ENCODE measurements at places on chromosomes 13 and 19. TPM values are rescaled to one million over a fixed set of nuclear protein-coding genes. Genes with fewer than 3 reads are reported as not detected.

DNA sequence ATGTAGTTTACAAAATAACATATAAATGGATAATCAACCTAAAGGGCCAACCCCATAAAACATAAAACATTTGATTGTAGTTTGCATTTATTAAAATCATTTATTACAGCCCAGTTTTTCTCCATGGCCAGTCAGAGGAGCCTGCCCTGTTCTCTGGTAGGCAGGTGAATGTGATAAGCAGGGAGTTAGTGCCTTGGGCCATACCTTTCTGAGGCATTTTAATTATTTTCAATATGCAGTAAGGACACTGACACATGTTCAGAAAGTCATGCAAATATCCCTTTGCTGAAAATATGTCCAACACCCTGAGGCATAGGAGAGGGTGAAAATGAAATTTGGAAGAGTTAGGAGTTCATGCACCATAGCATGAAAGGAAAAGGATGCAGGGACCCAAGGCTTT lies 242.6 kb upstream of the EDNRB start:
- no peak for DNase-seq

Gene HRC
- total RNA-seq: not detected

- DNase-seq: no peak
Observed at GRCh38 chr19:16671652-16672274, 10.8 kb downstream of the TMEM38A start.

DNA sequence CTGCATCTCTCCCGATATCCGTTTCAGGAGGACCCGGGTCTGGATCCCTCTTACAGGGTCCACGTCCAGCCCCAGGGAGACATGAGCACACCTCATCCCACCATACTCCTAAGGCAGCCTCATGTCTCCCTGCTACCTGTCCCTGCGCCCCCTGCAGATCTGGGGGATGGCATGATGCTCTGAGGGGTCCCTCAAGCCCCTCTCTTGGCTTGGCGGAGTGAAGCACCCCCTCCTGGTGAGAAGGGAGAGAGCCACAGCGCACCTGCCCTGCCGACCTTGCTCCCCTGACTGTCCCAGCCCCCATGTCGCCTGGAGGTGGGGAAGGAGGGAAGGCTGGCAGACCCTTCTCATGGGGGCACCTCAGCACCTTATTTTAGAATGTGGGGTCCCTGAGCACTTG lies 21.5 kb upstream of the ARHGEF7 start:
- no peak for DNase-seq

DNA sequence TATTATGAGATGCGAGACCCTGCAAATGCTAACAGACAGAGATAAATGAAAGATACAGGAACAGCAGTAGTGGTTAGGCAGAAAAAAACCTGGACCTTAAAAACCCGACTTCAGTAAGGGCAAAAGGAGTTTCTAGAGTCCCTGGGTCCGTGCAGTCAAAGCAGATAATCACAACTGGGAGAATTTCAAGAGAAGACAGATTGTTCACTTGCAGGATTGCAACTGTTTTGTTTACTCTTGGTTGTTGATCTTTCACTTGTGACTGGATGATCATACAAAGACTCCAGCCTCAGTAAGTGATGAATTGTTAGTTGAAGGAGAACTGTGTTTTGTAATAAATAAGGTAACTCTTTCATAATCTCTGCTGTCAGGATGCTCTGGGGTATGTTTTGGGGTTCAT lies 135.1 kb downstream of the GPC6 start:
- no peak for DNase-seq

GRCh38 chr19:23673132-23673531 lies 13.9 kb downstream of the ZNF675 start:
- no peak for DNase-seq

Gene HSH2D
- total RNA-seq: not detected

Gene STAP2
- 0.85 TPM for total RNA-seq

Gene PNPLA6
- 97.9 TPM for total RNA-seq

Gene CCL25
- total RNA-seq: not detected

DNA sequence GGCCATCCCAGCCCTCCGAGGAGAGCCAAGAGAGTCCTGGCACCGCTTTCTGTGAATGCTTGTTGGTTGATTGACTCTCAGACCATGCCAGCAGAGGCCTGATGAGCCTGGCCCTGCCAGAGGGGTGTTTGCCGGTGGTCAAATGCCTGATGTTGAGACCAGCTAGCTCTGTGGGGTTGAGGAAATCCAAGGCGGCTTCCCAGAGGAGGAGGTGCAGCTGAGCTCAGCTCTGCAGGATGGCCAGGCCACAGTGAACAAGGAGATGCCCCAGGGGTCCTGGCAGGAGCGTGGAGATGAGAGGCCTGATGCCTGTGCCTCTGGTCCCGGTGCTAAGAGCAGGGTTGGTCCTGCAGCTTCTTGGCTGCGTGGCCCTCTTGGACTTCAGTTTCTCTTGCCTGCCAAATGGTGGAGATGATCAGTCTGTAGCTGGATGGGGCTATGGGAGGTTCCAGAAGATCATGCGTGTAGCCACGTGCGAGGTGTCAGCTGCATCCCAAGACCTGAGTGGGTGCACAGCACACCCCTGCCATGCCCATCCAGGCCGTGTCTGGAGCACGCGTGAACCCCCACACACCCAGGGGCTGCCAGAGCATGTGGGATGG lies 16.8 kb downstream of the NFIC start:
- DNase-seq: no peak

DNA sequence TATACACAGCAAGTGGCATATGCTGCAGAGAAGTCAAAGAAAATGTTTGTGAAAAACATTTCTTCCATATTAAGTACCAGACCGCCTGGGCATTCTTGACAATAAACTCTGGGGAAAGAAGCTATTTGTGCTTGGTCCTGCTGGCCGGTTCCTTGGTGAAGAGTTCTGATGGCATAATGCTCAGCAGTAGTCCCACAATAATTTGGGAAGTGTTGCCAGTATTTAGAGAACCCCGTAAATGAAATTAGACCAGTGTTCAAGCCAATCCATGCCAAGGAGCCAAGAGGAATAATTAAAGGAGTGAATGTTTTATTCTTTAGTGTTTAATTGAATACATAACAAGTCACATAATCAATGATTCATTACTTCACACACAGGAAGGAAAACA lies 6.3 kb downstream of the KCTD12 start:
- no peak for DNase-seq

- DNase-seq: no peak
Observed at GRCh38 chr13:30998136-30999088, 66.0 kb downstream of the TEX26 start.

Gene CEACAM1
- total RNA-seq: not detected

DNA sequence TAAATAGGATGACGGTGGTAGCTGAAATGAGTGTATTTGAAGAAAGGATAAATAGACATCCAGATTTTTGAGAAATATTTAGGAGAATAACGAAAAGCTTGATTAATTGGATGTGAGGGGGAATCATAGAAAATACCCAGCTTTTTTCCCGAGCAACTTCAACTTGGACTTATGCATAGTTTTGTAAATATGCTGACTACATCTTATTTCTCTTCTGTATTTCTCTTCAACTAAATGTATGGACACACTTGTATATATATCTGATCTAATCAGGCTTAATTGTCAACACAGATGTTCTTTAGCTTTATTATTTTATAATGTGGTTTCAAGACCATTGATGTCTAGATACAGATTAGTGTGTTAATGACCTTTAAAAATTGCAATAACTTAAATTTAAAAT lies 685.0 kb downstream of the SLITRK1 start:
- no peak for DNase-seq

DNA sequence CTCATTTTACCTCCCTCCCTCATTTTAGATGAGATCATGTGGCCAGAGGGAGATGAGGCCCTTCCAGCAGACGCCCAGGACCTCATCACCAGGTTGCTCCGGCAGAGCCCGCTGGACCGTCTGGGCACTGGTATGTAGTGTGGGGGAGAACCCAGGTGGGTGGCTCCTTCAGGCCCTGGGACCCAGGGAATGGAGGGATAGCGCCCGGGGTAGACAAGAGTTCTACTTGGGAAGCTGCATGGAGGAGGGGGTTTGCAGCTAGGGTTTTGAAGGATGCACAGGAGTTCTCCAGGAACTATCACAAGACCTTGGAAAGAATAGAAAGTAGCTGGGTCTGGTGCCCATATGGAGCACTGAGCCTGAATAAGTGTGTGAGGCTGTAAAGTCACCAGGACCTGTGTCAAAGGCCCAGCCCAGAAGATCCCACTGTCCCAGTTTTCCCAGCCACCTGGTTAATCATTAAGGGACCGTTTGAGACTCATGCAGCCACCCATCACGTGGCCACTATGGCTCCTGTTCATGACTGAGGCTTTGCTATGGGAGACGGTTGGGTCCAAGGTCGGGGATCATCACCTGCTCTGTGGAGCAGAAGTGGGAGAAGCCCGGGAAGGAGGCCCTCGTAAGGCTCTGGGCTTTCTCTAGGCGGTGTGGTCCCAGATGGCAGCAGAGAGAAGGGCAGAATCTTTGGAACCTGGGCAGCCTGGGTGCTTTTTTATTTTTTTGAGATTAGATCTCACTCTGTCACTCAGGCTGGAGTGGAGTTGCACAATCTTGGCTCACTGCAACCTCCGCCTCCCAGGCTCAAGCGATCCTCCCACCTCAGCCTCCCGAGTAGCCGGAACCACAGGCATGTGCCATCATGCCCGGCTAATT lies 17.0 kb upstream of the PIK3R2 start:
- no peak for DNase-seq

DNA sequence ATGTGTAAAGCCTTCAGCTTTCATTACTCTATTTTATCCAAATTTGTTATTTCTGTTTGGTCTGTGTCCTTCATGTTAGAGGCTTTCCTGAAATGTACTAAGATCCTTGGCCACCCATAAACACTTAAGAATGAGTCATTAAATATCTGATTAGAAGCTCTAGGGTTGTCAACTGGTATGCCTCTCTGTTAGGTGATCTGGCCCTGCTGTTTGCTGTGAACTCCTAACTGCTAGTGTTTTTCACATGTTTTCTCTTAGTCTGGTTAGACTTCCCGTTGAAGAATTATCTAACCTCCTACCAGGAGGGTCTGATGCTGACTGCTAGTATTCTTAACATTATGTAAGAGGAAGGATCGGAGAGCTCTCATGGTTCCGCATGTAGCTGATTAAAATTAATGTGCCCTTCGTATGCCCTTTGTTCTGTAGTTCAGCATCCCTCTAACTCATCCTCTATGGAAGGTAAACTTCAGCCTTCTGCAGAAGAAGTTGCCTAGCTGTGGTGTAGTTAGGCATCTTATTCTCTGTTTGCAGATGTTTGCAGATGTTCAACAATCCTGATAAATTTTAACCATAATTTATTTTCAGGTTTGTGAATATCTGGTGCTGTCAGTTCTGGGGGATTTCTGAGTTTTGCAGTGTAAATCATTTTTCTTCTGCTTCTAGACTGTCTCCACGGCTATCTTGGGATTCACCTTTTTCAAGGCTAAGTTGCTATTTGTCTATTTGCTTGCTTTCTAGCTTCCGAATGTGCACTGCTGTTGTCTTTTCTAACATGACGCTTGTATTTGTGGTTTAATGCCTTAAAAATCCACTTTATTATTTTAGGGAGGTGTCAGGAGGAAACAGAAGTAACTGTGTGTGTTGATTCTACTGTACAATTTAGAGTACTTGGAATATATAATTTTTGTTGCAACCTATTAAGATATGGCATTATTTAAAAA lies 207.2 kb upstream of the SPRY2 start:
- DNase-seq: no peak

Gene C5AR1
- total RNA-seq: 3.7 TPM

Gene SYCN
- total RNA-seq: not detected

DNA sequence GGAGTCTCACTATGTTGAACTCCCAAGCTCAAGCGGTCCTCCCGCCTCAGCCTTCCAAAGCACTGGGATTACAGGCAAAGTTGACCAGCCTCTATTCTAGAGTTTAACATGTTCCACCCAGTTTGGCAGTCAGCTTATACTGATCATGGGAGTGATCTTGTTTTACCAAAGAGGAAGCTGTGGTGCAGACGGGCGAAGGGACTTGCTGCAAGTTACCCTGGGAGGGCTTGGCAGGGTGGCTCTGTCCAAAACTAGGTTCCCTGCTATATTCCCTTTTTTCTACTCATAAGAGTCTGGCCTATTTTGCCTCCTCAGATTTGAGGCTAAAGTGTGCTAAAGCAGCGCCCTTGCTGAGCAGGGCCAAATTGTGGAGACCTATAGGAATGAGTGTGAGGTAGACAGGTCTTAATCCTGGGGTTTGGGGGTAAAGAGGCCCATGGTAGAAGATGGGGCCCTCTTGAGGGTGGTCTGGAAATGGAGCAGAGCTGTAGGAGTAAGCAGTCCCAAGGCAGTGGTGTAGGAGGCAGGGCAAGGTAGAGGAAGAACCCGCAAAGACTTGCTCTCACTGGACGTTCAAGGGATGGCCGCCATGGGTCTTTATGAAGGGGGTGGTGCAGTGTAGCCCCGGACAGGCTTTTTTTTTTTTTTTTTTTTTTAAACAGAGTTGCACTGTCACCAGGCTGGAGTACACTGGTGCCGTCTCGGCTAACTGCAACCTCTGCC lies 3.3 kb downstream of the RPS19 start:
- no peak for DNase-seq

DNA sequence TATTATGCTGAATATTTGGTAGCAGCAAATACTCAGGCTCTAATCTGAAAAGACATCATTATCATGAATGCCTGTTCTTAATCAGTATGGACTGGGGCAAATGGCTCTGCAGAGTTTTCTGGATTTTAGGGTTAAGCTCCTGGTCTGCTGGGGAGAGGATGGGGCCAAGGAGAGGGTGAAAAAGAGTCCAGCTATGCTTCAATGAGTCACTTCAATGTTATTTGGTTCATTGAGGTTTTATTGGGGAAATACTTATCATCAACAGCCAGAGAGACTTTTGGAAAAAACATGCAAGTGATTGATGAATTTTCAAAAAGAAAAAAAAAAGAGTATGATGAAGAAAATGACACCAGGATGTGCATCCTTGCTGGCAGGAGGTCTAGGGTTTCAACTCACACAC lies 278.3 kb downstream of the UQCRFS1 start:
- DNase-seq: no peak

Gene SIGLEC10
- not detected for total RNA-seq

Gene ATXN8OS
- total RNA-seq: not detected

DNA sequence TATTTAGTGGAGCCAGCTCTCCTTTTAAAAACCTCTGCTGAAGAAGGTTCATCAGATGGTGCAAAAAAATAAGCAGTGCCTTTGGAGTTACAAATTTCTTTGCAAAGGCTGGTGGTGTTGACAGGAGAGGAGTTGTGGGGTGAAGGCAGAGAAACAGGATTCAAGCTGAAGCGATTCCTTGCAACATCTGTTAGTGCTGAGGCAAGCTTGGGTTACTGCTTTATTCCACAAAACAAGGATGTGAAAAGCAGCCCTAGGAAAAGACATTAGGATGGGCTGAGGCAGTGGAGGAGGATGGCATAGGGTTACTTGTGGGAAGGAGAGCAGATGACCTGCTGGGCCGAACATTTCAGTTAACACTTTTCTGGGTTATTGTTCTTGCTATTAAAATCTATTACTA lies 390.7 kb downstream of the DLEU7 start:
- no peak for DNase-seq
